Suppressor macrophage treated with lipopolysaccharide for 4 hours (primary cell): ENCODE measurements at places on chromosomes 1 and 21.

- DNase-seq = no peak
These were observed 11.6 kb upstream of the FAM20B start for GRCh38 chr1:179014123-179014522.

DNA sequence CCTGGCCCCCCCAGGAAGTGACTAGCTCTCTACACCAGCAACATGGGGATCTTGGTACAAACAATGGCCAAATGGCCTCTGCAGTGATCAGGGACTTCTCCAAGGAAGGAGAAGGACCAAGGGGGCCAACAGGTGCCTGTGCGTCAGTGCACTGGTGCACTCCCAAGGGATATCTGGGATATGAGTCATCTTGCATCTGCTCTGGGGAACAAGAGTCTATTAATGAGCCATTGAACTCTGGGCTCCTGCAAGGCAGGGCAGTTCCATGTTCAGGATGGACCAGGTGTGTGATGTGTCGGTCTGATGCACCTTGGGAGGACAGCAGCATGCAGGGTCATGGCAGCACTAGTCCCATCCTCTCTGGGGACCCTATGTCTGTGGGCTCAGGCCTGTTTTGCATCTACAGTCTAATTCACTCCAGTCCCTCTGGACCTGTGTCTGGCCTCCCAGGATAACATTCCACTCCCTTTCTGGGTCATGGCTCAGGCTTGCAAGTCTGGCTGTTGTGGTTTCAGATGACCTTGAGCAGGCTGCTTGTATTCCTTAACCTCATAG, 125.3 kb downstream of the TRABD2B start:
- DNase-seq = no peak

DNA sequence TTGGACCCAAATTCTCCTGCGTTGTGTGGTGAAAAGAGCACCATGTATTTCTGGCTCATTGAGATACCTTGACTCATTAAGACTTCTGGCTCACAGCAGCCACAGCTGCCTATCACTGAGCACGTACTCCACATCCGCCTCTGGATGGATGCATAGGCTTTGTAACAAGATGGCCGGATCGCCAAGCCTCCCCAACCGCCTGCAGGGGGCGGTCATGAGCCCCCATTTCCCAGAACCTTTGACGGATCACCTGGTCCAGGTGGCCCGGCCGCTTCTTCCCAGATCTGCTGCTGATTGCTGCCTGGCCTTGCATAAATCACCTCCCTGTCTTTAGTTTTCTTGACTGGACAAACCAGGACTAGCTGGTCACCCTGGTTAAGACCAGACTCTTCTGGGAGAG, 156.5 kb upstream of the KLHDC7A start:
- DNase-seq = no peak

- no peak for DNase-seq
These were observed 877.7 kb downstream of the MRPL39 start for GRCh38 chr21:24729568-24729967.

- no peak for DNase-seq
These were observed 63.5 kb downstream of the DNTTIP2 start for GRCh38 chr1:93815366-93816110.

GRCh38 chr1:232339073-232339472, 290.9 kb downstream of the SIPA1L2 start:
- no peak for DNase-seq

DNA sequence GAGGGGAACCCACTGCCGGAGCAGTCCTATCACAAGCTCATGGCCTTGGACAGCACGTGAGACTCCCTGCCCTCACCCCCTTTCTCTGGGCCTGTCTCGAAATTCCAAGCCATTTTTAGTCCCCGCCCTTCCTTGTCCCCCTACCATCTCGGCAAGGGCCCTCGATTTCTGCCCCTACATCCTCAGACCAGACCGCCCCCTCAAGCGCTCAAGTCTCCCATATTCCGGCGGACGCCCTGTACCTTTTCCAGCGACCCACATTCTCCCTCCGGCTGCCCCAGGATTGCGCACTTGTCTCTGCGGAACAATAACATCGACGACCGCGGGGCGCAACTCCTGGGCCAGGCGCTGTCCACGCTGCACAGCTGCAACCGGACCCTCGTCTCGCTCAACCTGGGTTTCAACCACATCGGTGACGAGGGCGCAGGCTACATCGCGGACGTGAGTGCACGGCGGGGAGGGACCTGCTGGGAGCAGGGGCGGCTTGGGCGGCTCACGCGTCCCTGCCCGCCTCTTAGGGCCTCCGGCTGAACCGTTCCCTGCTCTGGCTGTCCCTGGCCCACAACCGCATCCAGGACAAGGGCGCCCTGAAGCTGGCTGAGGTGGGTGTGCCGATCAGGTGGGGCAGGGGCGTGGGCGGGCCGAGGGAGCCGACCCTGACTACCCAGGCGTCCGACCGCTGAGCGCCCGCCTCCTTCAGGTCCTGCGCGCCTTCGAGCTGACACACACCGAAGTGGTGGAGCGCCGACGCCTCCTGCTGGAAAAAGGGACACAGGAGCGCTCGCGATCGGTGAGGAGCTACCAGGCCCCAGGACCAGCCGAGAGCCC, 7.0 kb downstream of the LRRC71 start:
- peak; percentile 78 for DNase-seq

- no peak for DNase-seq
These were observed 253.3 kb downstream of the DUSP10 start for GRCh38 chr1:221488550-221488949.

DNA sequence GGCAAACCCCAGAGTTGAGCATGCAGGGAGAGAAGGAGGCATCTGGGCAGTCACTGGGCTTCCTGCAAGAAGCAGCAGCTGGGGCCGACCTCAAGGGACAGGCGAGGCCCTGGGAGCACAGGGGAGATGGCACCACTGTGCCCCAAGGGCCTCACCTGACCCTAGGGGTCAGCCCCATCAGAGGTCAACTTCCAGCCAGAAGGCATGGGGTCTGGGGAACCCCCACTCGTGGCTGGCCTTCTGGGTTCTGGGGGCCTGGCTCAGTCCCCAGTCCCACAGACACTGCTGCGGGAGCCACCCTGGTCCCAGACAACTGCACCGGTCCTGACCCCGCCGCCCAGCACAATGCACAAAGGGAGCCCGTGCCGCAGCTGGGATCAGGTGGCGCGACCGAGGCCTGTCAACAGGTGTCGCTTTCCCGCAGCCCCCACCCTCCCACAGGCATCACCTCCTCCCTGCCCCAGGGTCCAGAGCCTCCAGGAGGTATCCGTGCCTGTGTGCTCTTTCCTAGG, 6.2 kb downstream of the WNT9A start:
- DNase-seq = no peak

- DNase-seq = no peak
These were observed 79.5 kb upstream of the DNAJC6 start for GRCh38 chr1:65229754-65230339.

DNA sequence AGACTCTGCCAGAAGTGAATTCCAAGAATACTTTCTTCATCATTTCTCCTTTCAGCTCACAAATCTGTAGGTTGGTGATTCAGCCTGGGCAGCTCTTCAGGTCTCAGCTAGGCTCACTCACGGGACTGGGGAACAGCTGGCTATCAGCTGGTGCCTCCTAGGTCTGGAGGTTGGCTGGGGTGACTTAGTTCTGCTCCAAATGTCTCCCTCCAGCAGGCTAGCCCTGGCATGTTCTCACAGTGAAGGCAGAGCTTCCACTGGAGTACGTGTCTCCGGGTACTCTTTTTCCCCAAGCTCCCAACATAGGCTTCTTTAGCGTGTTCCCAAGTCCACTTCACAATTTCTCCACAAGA, 12.5 kb upstream of the VAMP4 start:
- DNase-seq = no peak

DNA sequence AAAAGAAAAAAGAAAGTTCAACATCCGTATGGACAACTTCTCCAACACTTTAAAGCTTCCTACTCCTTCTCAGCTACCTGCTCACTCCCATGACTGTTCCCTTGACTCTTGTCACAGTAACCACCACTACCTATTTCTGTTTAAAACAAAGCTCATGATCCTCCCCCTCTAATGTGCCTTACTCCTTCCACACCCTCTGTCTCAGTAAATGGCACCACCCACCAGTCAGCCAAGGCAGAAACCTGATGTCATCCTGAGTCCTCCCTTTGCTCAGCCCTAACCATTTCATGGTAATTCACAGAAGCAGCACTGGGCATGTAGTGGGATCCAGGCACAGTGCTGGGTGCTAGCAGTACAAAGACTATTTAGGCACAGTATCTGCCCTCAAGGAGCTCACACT, 63.0 kb upstream of the PPM1J start:
- peak; percentile 28 for DNase-seq

DNA sequence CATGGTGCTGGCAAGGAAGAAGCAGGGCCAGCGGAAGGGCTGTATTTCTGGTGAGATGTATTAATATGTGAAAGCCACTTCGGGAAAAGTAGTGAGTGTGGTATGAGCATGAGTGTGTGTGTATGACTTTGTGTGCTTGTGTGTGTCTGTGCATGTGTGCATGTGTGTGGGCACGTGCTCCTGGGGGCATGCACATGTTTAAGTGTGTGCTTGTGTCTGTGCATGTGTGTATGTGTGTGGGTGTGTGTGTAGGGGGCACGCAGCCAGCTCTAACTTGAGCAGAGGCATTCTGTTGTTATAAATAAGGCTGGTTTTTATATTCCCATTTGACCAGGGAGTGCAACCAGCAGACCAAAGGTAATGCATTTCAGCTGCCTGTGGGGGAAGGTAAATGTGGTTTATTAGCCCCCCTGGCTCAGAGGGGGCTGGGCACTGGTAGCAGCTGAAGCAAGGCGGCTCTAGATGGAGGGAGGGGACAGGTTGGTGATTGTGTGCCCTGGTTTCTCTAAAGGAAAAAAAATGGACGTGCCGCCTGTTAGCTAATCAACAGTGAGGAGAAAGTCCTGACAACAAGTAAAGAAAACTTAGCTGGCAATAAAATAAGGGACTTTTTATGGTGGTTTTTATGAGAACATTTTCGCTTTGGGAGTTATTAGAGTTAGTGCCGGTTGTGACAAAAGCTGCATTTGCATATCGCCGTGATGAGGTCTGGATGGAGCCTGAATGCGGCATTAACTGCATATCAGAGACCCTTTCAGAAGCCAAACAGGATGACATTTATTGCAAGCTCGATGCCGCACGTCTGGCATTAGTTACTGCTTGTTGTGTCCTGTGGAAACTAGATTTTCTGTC, 180.1 kb downstream of the CAMTA1 start:
- DNase-seq = no peak

DNA sequence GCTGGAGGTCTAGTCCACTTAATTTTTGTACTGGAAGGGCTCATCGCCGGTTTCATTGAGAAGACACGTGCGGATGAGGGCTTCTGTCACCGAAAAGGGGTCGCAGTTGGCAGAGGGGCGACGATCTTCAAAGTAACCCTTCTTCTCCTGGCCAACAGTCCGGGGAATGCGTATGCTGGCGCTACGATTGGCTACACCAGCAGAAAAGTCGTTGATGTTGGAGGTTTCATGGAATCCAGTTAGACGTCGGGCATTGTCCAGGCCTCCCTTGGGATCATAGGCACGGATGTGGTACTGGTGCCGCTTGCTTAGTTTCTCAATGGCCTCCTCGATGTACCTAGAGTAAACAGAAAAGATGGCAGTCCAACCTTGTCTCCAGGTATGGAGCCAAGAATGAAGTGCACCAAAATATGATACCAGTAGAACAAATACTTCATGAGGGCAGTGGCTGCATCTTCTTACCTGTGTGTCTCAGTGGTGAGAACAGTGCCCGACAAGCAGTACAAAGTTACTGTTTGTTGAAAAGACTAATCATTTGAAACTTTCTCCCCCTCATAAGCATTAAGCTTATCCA, 7.1 kb downstream of the GLUL start:
- DNase-seq = no peak

GRCh38 chr1:193919827-193920226, 733.4 kb upstream of the B3GALT2 start:
- no peak for DNase-seq

DNA sequence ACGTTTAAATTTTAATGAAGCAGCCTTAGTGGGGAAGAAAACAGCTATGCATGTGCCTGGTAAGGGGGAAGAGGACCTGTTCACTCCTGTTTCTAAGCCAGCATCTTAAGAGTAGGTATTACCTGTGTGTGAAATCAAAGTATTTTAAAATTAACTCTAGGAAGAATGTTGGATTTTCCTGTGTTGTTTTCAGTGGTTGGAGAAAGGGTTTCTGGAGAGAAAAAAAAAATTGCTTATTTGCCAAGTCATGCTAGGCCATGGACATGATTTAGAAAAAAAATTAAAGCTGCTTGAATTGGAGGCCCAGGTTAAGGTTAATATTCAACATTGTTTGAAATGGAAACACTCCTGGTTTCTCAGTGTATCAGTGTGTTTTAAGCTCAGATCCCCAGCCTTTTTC, 42.9 kb upstream of the DNAJC6 start:
- no peak for DNase-seq

DNA sequence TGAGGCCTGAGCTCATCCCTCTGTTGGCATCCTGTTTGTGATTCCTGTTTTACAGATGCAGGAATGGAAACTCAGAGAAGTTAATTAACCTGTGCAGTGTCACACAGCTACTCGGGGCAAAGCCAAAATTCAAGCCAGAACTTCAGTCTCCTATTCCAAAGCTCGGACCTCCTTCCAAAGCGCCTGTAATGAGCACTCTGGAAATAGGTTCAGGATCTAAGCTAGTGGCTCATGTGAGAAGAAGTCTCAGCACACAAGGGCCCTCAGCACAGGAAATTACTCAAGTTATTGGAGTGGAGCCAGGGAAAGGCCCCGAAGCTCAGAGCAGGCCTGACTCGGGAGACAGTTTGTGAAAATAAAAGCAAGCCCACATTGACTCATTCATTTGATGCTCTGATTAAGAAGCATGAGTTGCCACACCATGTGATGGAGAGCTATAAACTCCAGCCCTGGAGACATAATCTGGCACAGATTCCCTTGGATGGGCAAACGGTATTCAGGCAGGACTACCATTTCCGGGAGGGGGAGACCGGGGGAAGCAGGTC, 50.6 kb upstream of the LYST start:
- DNase-seq = peak; percentile 98
